H54 (cell line): ENCODE measurements at places on chromosomes 3 and 15.

DNA sequence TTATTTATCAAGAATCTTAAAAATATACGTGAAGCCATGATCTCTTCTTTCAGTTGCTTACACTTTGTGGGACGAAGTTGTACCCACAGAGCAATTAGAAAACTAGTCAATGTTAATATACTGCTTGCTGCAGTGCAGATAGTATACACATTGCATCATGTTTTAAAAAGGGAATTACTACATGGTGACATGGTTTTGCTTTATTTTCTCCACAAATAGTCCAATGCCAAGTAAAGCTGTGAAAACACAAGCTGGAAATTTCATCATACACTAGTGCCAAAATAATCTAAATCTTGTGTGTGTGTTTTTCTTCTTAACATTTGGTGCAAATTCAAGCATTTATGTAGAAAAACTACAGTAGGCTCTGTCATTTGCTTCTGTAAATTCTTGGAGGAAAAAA lies 233.0 kb downstream of the EPHA3 start:
- no peak for DNase-seq

DNA sequence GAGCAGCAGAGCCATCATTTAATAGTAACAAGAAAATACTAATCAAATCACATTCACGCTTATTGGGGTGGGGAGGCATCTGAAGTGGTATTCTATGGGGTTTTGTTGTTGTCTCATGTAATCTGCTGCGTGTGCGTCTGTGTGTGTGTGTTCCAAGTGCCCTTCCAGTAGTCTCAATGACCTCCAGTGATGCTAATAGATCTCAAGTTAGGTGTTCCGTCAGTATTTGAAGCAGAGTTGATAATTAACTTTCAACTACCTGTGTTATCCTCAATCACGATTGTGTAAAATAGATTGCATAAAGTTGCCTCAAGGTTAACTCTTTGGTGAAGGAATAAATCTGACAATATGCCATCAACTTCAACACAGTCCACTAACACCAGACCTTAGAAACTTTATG lies 375.0 kb downstream of the MECOM start:
- DNase-seq: no peak

GRCh38 chr15:99703603-99704443 lies 29.4 kb downstream of the LYSMD4 start:
- DNase-seq: no peak

DNA sequence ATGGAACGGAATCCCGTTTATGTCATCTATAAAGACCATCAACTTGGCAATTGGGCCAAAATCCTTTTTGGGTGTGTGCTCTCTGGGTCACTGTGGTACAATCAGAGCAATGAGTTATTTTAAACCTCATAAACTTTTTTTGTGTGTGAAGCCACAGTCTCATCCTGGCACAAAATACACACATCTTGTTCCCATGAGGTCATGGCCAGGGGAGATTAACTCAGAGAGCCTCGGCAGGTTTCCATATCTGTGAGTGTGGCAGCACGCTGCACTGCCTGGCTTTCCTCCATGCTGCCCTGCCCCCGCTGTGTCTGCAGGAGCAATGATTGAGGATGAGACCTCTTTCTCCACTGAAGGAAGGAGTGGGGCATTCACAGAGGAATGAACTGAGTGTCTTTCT lies 54.0 kb upstream of the DLG1 start:
- DNase-seq: no peak

- DNase-seq: no peak
These were observed 35.2 kb downstream of the GRK7 start for GRCh38 chr3:141798448-141798845.

GRCh38 chr3:14801668-14802380 lies 16.9 kb upstream of the FGD5 start:
- DNase-seq: no peak

GRCh38 chr3:112778353-112778948 lies 68.2 kb downstream of the CD200R1L start:
- DNase-seq: peak; percentile 18

DNA sequence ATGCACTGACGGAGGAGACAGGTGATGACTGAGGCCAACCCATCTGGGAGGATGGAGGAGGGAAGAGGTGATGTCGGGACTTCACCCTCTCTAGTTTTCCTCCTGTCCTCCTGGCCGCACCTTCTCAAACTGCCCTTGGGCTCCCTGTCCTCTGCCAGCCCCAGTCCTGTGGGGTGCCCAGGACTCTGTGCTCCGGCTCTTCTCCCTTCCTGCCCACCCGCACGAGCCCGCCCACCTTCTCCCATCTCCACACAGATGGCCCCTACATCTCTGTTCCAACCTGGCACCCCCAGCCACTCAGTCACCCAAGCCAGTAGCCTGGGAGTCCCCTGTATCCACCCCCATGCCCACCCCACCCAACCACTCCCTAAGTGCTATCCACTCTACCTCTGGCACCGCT lies 206.7 kb upstream of the LINGO1 start:
- no peak for DNase-seq

DNA sequence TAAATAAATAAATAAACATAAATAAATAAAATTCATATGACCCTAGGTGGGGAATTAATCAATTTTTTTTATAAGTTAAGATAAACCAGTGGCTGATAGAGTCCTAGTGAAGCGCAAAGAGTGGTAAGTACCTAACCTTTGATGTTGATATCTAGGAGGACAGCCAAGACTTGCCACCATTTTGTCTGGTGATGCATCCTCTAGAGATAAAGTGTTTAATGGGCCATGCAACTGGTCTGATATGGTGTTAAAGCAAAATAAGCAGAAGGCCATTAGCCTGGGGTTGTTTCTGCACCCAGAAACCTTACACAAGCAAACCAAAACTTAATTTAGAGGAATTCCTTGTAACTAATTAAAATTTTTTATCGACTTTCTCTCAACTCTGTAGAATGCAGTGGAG lies 9.6 kb upstream of the USP8 start:
- DNase-seq: no peak
